ENCODE measurements at places on chromosomes 1 and 21.

DNA sequence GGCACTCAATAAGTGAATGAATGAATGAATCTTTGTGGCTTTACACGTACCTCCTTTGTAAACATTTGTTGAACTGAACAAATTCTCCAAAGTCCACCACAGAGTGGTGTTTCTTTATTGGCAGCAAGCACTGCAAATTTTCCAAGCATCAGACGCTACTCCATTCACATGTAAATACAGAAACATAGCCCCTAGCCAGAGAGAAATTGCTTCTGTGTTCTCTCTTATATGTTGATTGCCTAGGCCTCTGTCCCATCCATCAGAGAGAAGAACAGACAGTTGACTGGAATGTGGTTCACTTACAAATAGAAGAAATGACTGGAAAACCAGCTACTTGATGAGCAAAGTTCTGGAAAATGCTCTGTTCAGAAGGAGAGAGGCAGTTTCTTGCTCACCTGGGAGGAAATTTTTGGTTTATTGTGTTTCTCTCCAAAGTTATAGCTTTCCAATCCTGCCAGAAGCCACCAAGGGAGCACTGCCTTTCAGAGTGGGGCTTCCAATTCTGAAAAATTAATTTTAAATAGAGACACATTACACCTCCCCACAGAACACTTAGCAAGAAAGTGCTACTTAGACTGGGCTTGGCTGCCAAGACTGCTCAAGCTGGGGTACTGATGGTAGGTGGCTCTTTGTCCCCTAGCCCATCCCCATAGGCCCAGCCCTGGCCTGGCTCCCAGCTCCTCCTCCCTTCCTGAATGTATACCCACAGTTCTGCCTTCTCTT is 18.1 kb upstream of the KIRREL1 start:
- no peak for DNase-seq

GRCh38 chr1:197806718-197807117 is 31.4 kb upstream of the DENND1B start:
- DNase-seq, result no peak

DNA sequence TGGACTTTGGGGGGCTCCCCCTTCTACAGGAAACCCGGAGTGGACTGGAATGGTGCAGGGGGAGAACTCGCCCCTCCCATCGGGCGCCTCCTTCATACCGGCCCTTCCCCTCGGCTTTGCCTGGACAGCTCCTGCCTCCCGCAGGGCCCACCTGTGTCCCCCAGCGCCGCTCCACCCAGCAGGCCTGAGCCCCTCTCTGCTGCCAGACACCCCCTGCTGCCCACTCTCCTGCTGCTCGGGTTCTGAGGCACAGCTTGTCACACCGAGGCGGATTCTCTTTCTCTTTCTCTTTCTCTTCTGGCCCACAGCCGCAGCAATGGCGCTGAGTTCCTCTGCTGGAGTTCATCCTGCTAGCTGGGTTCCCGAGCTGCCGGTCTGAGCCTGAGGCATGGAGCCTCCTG is at the start of gene TNFRSF14:
Gene TNFRSF14, plus strand, starts transcription at position 95 of the 401 bp plus-strand sequence. Its CDS starts 294 bp downstream, at position 389.
- DNase-seq, result peak; percentile 22

DNA sequence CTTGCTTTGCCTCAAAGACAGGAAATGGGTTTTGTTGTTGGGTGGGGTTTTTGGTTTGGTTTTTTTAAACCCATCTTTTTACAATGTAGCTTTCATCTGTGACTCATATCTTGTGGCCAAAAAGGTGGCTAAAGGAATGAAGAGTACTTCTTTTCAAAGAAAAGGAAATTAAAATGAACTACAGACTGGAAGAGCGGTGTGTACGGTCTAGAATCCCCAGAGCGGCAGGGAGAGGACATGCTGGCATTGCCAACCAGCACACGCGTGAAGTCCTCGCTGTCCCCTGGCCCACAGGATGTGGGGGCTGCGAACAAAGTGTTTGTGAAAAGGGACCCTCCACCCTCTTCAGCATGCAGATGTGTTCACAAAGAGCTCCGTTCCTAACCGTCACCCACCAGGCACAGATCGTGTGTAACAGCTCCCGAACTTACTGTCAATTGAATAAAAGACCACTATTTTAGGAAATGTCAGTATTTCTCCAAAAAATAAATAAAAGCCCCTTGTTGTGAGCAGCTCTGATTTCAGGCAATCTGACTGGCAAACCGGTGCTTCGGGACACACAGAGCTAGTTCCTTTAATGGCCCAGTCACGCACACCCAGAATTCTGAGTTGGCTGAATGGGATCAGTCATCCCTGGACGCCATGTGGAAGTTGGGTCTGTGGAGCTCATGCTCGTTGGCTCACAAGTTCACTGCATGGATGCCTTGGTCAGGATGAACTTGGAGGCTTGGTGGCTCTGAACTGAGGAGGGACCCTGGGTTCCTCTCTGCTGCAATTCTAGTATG is 602.9 kb downstream of the NPHP4 start:
- no peak for DNase-seq

DNA sequence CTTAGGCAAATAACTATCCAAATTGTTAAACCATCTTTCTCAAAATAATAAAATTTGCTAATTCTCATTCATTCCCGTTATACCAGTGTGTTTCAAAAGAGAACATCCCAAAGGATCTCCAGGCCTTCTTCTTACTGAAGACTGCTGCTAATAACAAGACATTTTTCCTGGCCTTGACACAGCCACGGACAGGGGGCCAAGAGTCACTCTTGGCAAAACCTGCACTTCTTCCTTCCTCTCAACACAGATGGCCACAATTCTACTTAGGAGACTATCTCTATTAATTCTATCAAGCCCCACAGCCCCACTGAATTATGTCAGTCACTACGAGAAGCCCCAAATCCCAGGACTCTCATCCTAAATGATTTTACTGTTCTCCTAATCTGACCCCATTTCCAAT is 86.0 kb downstream of the EVI5 start:
- DNase-seq, result no peak

GRCh38 chr21:16794950-16795349 is 717.9 kb upstream of the CXADR start:
- DNase-seq, result no peak

- no peak for DNase-seq
Observed at GRCh38 chr1:44810101-44810761, 1.9 kb downstream of the BTBD19 start.

Measured in Caco-2 (cell line).